Cardiac fibroblast (primary cell): ENCODE measurements at places on chromosomes 2 and 18.

GRCh38 chr18:12694032-12694431 is 8.5 kb downstream of the CEP76 start:
- no peak for DNase-seq

GRCh38 chr2:172096626-172097547 is 5.8 kb downstream of the DLX2 start:
- peak; percentile 67 for DNase-seq

GRCh38 chr2:19119326-19120001 is 239.0 kb downstream of the OSR1 start:
- no peak for DNase-seq

- peak; percentile 60 for DNase-seq
Measured at GRCh38 chr2:191646163-191646902, 31.6 kb upstream of the NABP1 start.

- DNase-seq: no peak
Measured at GRCh38 chr2:47321411-47322031, 81.4 kb upstream of the MSH2 start.

DNA sequence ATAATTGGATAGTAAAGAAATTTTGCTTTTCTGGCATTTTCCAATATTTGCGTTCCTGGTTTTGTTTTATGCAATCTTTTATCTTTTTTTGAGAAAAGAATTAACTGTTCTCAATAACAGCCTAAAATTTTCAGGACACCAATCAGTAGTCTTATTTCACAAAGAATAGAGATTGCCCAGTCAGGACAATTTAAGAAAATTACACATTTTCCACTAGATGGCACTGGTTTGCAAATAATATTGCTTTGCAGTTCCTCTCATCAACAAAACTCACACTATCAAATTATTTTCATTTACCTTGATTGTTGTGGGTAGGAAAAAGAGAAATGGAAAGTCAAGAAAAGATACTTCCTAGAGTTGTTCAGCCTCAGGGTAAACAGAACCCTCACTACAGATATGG is 2.4 kb upstream of the RBM45 start:
- peak; percentile 65 for DNase-seq

DNA sequence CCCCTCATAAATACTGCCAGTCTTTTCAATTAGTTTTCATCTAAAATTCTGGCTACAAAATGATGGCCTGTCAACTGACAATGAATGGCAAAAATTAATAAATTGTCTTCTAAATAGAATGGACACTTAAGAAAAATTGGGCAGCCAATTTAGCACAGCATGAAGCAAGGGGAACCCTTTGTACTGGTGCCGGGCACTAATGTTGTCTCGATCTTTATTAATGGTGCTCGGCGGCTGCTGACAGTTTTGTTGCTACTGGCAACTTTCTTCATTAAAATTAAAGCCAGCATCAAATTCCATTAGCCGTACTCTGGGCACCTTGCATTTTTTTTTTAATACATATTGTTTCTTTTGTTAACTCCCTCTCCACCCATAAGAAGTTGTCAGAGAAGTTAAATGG is 309.3 kb downstream of the GBX2 start:
- no peak for DNase-seq

GRCh38 chr2:170812710-170813600 is 3.7 kb upstream of the GAD1 start:
- peak; percentile 95 for DNase-seq

GRCh38 chr18:38318416-38318815 is 752.8 kb upstream of the CELF4 start:
- no peak for DNase-seq

- DNase-seq: no peak
Measured at GRCh38 chr2:157902692-157903091, 26.6 kb upstream of the ACVR1 start.

DNA sequence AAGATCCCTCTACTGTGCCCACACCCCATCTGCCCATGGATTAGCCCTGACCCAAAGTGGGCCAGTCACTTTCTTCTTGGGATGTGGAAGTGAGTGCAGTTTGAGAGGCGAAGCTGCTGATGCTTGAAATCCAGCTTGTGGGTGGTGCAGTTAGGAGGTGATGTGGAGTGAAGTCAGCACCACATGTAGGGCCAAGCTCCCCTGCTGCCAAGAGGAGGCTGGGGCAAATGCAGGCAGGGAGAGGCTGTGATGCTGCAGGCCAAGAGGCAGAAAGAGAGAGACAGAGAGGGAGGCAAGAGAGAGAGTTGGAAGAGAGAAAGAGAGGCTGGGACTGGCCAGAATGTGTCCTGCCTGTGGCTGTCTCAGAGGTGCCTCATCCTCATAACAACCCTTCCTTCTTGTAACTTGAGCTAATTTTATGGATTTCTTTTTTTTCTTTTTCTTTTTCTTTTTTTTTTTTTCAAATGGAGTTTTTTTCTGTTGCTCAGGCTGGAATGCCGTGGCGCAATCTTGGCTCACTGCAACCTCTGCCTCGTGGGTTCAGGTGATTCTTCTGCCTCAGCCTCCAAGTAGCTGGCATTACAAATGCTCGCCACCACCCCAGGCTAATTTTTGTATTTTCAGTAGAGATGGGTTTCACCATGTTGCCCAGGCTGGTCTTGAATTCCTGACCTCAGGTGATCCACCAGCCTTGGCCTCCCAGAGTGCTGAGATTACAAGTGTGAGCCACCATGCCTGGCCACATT is 35.3 kb upstream of the CAB39 start:
- peak; percentile 24 for DNase-seq

DNA sequence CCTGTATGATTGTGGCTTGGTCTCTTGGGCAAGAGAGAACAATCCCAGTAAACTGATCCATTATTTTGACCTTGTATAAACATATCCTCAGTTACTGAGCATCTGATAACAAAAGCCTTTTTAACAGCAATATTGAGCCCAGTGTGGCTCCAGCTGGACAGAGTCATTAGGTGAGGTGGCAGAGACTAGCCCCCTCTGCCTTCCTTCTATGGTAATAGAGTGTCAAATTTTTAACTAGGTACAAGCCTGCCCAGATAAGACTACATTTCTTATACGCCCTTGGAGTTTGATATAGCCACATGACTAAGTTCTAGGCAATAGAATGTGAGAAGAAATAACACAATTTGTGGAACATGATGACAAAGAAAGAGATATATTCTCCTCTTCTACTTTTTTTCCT is 56.2 kb downstream of the HNMT start:
- DNase-seq: no peak

DNA sequence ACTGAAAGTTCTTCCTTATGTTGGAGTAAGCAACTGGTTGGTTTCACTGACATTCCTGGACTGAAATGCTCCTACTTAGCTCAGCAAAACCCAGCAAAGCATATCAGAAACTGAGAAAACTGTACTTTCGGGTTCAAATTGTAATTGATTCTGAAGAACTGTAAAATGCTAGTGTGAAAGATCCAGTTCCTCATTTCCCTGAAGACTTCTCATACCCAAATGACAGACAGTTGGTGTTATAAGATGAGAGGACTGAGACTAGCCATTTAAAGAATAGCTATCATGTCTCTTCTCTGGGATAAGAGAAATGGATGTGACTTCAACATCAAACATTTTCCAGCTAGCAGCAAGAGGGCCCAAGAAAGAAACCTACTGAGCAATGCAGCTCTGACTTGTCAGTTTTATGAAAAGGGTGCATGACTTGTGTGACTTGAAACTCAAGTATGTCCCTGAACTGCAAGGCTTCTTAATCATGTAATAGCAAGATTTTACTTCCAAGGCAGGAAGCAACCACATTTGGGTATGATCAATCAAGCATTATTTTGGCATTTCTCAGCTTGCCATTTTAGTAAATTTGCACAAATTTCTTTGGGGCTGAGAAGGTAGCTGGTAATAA is 420.3 kb upstream of the MMADHC start:
- DNase-seq: no peak

GRCh38 chr2:12684471-12684936 is 32.2 kb upstream of the TRIB2 start:
- DNase-seq: peak; percentile 70
